ENCODE measurements at places on chromosomes 1 and 21.

DNA sequence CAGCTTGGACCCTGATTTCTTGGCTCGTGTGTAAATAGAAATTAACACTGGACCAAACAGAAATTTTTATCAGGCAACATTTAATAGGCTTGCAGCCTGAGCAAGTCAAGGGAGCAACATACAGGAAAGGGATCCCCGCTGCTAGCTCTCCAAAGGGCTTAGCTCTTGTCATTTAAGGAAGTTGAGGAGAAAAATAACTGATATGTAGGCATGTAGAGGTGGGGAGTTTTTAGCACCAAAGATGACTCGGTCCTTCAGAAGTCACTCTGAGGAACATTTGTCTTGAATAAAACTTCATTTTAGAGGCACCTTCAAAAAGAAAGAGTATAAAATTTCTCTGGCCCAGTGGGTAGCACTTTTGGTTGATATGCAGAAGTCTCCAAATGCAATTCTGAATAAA lies 27.1 kb downstream of the GBP2 start:
- DNase-seq, result no peak

DNA sequence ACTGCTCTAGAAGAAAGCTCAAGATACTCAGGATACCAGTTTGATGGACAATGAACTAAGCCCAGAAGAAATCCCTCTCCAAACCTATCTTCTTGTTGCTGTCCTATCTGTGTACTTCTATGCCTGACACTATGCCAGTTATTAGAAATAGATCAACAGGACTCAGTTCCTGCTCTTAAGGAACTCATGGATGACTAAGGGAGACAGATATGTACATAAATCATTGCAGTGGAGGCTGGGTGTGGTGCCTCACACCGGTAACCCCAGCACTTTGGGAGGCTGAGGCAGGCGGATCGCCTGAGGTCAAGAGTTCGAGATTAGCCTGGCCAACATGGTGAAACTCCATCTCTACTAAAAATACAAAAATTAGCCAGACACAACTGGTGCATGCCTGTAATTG lies 42.4 kb upstream of the AK4 start:
- DNase-seq, result no peak

- no peak for DNase-seq
Measured at GRCh38 chr1:175478217-175478616, 265.2 kb downstream of the TNR start.

GRCh38 chr1:115189814-115190539 lies 100.7 kb upstream of the TSPAN2 start:
- no peak for DNase-seq

Measured in NCI-H1694 (cell line).